ENCODE measurements at places on chromosomes 7 and 10. TPM values are rescaled to one million over a fixed set of nuclear protein-coding genes. Genes with fewer than 3 reads are reported as not detected.

DNA sequence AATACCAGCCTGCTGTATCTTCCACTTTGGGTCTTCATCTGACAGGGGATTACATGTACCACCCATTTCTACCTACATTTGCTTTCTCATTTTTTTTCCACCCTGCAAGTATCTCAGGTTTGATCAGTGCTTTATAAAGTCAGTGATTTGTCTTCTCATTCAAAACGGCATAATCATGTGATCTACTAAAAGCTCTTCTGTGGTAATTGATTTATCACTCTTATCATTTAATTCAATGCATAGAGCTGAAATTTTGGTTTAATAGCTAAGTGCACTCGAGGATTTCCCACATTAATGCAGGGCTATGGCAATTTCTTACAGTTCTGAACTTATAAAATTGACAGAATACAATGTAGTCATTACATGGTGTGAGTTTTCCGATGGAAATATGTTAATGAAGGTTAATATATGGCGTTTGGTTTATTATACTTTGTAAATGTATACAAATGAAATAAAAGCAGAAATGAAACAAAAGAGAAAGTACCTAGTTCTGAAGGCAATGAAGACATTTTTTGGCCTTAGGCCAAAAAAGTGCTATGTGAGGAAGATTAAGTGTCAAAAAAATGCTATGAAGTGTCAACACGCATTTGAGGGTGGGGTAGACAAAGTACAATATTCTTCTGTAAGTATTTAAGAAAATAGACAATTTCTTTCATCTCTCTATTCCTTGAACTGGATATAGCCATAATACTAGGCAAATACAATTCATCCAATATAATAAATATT, 457.3 kb downstream of the ETV1 start:
- no peak for DNase-seq

DNA sequence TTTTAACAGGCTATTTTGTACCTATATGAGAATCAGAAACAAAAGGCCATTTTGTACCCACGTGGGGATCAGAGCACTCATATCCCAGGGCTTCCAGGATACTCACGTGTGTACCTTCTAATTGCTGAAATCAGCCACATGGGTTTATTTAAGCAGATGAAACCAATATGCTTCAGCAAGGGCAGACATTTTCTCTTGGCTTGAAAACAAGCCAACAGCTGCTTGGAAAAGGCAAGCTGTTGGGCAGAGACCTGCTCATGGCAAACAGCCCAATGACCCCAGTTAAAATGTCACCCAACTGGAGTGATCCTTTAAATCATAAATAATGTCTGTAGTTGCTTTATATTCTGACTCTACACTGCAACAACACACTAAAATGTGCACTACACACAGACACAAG, 26.5 kb upstream of the TOMM7 start:
- no peak for DNase-seq

GRCh38 chr10:26622891-26623290, 74.6 kb upstream of the PDSS1 start:
- no peak for DNase-seq

GRCh38 chr10:110045772-110046171, 38.0 kb downstream of the ADD3 start:
- DNase-seq, result no peak

DNA sequence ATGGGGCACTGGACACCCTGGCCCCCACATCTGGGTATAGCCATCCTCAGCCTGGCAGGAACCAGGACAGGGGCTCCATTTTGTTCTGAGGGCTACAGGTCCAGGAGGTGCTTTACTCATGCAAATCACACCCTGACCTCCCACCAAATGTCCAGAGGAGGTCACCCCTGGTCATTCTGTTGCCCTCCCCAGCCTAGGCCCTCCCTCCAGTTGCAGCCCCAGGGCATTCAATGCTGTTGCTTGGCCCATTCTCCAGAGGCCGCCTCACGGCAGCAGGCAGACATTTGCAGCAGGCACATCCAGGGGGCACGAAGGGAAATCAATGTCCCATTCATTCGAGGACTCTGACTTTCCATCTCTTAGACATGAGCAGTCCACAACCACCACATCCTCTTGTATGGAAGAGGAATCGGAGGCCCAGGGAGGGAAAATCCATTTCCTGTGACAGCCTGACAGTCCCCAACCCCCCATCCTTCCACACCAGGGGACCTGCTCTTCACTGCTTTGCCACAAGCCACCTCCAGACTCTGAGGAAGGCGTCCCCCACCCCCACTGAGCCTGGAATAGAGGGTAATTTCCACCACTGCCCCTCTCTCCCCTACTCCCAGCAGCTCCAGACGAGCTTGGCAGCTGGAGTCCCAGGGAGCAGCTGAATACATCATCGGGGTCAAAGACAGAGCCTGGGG, 76.2 kb upstream of the UNC5B start:
- no peak for DNase-seq

DNA sequence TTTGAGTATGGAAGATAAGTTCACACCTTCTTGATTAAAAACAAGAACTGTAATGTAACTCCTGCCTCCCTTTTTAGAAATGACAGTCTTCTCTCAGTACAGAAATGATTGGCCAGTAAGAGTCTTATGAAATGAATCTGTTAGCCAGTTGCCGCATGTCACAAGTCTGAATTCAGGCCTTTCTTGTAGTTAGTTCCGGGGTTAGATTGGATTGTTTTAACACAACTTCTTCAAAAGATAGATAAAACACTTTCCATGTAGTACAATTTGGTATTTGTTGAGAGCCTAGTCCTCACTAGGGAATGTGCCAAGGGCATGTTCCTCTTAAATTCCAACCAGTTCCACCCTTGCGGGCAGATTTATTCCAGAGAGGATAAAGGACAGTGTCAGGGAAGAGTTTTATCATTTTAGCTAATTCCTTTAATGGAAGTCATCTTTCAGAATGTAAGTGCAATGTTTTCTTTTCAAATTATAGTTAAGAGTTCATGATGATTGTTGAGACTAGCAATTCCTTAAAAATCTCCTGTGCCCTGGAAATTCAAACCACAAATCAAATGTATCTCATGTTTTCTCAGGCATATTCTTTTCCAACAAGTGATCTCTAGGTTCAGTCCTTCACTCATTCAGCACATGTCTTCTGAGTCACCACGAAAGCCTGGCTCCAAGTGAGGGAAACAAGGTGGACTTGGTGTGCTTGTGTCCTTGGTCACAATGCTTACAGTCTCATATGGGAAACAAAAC, 4.1 kb downstream of the FHIP2A start:
- no peak for DNase-seq

GRCh38 chr7:18308938-18309337, 186.6 kb upstream of the HDAC9 start:
- no peak for DNase-seq

GNAT3 gene
- total RNA-seq, result not detected

ABCB4 gene
- total RNA-seq, result not detected
